Hematopoietic multipotent progenitor cell (in vitro differentiated cells): ENCODE measurements at places on chromosomes 6 and 20.

- no peak for DNase-seq
Measured at GRCh38 chr20:61534346-61534745, 282.3 kb downstream of the CDH4 start.

GRCh38 chr6:98976674-98977385 lies 29.1 kb upstream of the FBXL4 start:
- no peak for DNase-seq

GRCh38 chr6:12621754-12622153 lies 94.8 kb upstream of the PHACTR1 start:
- no peak for DNase-seq

- DNase-seq: no peak
Measured at GRCh38 chr6:36821581-36822335, 17.5 kb downstream of the CPNE5 start.

DNA sequence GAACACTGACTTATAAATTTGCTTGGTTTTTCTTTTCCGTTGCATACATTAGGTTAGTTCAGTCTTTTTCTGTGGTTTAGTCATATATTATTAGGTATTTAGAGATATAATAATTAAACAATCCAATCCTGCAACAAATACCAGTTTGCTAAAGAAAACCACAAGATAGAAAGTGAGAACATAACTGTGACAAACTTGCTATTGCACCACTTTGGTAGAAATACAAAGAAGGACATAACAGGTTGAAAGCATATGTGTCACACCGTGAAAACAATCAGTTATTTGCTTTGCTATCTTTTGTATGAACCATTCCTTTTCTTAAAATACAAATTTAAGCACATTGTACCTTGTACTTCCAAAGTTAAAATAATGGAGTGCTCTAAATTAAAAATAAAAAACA lies 42.0 kb upstream of the KCNQ5 start:
- no peak for DNase-seq

GRCh38 chr6:135506270-135506997 lies 8.9 kb upstream of the AHI1 start:
- DNase-seq: peak; percentile 72

DNA sequence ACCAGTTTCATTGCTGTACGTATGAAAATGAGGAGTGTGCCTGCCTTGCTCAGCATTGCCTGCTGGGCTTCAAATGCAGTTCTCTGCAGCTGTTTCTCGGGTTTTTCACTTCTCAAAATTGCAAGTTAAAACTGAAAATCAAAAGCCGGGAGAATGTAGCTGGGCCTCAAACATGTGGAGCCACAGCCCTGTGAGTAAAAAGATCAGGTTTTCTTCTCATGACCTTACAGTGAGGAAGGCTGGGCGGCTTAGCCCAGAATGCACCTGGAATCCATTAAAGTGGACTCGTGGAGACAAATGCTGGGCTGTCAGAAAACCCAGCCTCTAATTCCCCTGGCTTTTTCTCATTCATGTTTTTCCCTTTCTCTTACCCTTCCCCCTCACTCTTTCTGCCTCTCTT lies 34.4 kb downstream of the DSE start:
- DNase-seq: no peak

DNA sequence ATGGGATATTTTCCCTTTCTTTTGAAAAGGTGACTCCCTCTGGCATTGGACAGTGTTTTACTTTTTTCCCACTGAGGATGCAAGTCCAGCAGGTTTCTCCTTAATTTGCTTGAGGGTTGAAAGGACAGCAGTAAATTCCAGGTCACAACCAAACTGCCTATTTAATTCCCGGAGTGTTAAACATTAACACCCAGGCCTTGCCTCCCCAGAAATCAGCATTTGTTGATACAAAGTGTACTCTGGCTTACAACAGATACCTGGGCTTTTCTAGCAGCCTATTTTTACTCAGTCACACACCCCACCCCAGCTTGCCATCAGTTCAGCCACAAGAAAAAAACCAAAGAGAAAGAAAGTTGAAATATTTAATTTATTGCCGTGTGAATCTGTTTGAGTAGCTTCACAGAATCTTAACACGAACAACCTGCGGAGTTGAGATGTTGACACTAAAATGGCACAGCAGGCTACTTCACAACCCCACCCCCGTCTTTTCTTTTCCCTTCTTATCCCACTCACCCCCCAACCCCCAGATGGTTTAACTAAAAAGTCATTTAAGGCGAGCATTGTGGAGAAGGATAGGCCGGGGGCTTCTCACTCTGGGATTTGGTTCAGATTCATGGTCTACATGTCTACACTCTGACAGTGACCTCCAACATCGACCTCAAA lies 45.7 kb downstream of the MYLIP start:
- no peak for DNase-seq

- DNase-seq: no peak
Measured at GRCh38 chr6:158046201-158047126, 64.8 kb downstream of the SYNJ2 start.

DNA sequence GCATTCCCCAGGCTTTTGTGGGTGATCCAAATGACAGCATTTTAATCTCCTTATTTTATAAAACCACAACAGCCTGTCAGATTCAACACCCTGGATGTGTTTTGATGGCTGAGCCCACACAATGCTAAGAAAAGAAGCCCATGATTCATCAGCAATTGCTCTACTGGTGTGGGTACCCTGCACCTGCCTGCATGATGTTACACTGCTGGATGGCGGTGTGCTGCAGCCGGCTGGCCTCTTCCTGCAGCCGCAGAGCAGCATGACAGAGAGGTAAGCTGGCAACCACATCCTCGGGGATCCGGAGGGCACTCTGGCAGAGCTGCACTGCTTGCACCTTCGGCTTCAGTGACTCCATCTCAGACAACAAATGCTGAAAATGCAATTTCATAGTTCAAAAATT lies 327.5 kb downstream of the SYNE1 start:
- DNase-seq: peak; percentile 24

DNA sequence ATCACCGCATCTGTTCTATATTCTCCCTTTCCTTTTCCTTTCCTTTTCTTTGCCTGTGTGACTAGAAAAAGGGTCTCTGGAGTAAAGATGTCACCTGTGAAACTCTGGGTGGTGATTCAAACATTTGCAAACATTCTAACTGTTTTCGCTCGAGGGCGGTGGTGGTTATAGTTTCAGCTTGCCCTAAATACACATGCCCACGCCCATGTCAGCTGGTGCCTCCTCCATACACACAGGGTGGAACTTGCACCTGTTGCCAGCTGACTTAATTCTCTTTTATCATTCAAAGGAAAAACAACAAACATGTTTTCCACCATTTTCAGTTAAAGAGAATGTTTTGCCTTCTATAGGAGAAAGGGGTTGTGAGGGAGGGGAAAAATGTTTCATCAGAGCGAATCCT lies 381.9 kb upstream of the ARID1B start:
- DNase-seq: no peak

DNA sequence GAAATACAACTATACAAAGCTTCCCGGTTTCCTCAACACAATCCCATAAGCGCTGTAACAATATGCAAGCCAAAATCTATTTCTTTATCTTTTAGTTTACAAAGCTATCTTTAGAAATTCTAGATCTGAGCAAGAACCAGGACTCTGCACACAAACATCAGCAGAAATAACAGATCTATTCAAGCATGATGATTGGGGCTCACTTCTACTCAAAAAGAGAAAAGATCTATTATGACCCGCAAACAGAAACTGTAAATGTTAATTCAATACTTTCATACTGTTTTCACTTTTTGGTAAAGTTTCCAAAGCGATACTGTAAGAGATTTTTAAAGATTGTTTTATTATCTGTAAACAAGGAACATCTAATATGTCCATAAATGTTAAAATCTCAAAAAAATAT lies 86.6 kb downstream of the SESN1 start:
- DNase-seq: no peak

DNA sequence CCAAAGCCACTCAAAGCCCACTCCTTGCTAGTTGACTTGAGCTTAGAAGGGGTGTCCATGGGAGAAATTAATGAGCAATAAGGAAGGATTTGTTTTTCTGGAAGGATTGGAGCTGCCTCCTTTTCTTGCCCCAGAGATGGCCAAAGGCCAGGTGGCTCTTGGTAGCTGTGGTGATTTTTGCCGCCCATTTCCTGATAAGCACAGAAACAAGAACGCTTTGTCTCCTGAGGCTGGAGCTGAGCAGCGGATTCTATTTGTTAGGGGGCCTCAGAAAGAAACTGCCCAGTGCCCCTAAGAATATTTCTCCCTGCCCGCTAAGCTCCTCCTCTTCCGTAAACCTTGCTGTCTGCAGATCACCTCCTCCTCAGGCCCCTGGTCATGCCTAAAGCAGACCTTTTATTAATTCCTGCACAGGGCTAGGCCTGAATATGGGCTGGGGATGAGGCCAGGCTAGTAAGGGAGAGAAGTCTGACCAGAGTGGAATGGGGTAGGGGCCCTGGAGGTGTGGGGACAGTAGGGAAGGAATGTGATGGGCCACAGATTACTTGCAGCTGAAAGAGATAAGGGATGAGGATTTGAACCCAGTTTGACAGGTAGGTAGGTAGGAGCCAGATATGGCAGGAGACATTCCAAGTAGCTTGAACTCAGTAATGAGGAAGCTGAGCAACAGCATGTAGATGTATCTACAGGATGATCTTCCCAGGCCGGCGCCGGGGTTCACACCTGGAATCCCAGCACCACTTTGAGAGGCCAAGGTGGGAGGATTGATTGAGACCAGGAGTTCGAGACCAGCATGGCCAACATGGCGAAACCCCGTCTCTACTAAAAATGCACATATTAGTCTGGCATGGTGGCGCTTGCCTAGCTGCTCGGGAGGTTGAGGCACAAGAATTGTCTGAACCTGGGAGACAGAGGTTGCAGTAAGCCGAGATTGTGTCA lies 71.2 kb upstream of the NAA20 start:
- no peak for DNase-seq

DNA sequence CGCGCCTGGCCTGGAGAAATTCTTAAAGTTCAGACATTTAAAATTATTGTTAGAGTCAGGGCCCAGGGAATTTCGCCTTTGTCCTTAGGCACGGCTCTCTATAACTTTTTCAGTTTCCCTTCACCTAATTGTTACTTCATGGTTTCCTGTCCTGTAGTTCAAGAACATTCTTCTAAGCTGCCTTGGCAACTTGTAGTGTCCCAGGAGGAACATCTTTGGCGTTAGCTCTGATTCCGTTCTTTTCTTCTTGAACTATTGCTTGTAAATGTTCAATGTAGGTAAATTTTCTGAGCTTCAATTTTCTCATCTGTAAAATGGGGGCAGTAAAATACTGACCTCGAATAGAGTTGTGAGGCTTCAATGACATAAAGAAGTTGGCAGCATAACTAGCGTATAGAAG lies 41.8 kb downstream of the TIAM2 start:
- DNase-seq: no peak

DNA sequence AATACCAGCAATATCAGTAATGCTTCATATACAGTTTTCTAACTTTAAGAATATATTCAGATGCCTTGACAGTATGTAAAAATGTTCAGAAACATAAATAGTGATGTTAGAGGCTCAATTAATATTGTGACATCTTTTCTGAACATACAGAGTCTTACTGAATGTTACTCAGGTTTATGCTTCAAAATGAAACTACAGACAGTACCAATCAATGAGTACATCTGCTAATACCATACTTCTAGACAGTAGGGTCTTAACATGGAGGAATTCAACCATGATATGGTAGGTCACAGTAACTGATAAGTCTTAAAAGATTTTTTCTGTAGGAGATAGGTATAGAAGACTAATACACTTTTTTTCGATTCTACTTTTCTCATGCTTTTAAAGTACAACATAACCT lies 8.3 kb downstream of the GCLC start:
- no peak for DNase-seq

DNA sequence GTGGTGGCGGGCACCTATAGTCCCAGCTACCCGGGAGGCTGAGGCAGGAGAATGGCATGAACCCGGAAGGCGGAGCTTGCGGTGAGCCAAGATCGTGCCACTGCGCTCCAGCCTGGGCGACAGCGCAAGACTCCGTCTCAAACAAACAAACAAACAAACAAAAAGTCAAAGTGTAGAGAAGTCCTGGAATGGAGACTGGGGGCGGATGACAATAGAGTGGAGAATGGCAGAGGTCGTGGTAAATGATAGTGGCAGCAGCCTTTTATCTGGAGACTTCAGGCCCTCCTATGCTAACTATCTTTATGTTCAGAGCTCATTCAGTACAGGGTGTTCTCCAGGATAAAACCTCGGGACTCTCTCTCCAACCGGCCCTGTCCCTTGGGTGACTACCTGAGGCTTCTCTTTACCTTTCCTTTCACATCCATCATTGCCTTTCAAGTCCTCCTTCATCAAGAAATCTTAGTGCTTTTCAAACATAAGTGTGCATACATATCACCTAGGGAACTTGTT lies 1.4 kb upstream of the FKBPL start:
- DNase-seq: no peak

GRCh38 chr6:157366648-157367047 lies 14.3 kb upstream of the ZDHHC14 start:
- no peak for DNase-seq

GRCh38 chr6:113202852-113203714 lies 654.1 kb upstream of the MARCKS start:
- no peak for DNase-seq

GRCh38 chr6:21596949-21597682 lies 3.6 kb downstream of the SOX4 start:
- DNase-seq: no peak

DNA sequence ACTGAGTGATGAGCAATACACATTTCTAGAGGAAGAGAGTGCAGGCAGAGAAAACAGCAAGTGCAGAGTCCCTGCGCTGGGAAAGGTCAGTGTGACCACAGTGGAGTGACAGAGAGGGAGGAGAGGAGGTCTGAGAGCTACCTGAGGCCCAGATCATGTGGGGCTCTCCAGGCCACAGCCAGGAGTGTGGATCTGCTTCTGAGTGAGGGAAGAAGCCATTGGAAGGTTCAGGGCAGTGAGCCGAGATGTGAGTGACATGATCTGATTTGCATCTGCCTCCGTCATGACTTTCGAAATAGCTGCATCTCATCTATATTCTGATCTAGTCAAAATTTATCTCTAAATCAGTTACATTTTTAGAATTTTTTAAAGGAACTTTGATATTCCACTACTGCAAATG lies 367.1 kb downstream of the PREX1 start:
- no peak for DNase-seq

- no peak for DNase-seq
Measured at GRCh38 chr6:12851123-12851695, 134.6 kb downstream of the PHACTR1 start.
